RWPE2 (cell line): ENCODE measurements at places on chromosomes 11 and 22.

DNA sequence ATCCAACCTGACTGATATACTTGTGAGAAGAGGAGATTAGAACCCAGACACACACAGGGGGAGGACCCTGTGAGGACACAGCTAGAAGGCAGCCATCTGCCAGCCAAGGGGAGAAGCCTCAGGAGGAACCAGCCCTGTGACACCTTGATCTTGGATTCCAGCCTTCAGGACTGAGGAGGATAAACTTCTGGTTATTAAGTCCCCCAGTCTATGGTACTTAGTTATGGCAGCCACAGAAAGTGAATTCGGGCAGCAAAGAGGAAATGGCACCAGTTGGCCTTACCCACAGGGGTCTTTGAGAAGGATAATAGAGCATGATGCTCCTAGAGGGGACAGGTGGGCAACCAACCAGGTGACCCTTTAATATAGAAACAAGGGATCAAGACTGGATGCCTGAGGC, 49.4 kb downstream of the ASCL2 start:
- DNase-seq, result no peak

- DNase-seq, result no peak
Measured at GRCh38 chr22:42039271-42039670, 31.3 kb downstream of the NAGA start.

GRCh38 chr11:113270080-113270479, 44.3 kb upstream of the TTC12 start:
- DNase-seq, result no peak

- DNase-seq, result no peak
Measured at GRCh38 chr11:110379261-110379660, 50.5 kb upstream of the FDX1 start.

GRCh38 chr11:19781351-19781750, 68.7 kb downstream of the NAV2 start:
- no peak for DNase-seq

DNA sequence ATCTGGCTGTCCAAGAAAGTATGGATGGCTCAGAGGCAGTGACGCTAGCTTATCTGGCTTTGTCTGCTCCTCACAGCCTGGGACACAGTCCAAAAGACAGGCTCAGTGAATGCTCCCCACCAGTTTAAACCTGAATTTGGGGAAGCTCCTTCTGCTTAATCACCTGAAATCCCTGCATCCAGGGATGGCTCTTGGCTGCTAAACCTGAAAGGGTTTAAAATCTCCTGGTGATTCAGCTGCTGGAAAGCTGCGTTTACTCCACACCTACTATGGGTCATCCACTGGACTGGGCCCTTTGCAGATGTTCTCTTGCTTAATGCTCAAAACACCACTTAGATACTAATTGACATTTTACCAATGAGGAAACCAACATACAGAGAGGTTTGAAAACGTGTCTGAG, 302.0 kb upstream of the NARS2 start:
- no peak for DNase-seq

DNA sequence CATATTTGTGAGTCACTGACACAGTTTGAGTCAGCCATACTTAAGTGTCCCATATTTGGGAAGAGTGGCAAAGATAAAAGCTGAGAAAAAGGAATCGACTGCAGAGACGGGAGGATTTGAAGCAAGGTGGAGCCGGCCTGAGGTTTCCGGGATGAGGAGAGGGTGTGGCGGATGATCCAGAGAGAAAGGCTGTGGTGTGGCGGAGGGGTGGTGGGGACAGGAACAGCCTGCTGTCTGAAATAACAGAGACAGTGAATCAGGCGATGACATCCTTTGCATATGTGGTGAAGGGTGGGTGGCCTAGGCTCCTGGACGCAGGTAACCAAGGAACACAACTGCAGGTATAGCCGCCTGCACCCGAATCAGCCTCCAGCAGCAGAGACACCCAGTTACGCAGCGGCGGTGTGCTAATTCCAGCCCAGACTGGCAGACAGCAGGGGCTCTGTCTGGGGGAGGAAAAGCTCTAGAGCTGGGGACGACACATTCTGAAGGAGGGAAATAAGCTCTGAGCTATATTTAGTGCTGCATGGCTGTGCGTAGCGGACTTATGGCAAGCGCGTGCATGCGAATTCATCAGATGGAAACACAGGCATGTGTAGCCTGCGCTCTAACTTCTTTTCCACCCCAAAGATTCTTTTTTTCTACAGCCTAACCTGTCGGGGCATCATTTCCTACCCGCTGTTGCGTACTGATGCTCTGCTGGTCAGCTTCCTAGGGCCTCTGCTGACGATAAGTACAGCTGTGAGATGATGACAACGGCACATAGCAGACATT, 62.7 kb upstream of the BARX2 start:
- DNase-seq, result no peak

- DNase-seq, result no peak
Measured at GRCh38 chr22:17143826-17144225, 15.3 kb downstream of the HDHD5 start.

DNA sequence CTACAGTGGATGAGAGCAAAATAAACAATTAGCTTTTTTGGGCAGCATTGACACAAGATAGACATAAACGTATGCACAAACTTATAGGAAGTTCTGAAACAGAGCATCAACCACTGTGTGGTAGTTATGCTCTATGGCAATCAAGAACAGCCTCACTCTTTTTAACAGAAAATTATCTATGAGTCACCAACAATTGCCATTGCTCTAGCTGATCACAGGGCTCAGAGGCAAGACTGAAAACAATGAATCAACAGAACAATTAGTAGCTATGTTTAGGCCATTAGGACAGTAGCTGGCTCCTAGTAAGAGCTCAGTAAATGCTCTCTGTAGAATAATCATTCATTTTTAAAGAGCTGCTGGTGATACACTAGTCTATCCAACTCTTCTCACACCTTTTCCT, 34.9 kb upstream of the PICALM start:
- DNase-seq, result no peak

GRCh38 chr11:6526411-6527135, 29.5 kb downstream of the DNHD1 start:
- no peak for DNase-seq

DNA sequence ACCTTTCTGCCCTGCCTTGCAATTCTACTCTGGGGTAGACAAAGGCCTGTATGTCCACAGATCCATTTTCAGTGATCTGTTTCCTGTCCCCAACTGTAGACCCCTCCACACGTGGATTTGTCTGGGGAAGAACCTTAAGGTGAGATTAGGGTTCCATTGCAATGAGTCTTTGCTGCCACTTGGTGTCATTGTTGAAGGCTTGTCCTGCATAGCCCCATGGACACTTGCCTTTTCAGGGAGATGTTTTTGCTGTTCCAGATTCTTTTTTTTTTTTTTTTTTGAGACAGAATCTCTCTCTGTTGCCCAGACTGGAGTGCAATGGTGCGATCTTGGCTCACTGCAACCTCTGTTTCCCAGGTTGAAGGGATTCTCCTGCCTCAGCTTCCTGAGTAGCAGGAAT, 21.8 kb downstream of the SERPING1 start:
- no peak for DNase-seq

DNA sequence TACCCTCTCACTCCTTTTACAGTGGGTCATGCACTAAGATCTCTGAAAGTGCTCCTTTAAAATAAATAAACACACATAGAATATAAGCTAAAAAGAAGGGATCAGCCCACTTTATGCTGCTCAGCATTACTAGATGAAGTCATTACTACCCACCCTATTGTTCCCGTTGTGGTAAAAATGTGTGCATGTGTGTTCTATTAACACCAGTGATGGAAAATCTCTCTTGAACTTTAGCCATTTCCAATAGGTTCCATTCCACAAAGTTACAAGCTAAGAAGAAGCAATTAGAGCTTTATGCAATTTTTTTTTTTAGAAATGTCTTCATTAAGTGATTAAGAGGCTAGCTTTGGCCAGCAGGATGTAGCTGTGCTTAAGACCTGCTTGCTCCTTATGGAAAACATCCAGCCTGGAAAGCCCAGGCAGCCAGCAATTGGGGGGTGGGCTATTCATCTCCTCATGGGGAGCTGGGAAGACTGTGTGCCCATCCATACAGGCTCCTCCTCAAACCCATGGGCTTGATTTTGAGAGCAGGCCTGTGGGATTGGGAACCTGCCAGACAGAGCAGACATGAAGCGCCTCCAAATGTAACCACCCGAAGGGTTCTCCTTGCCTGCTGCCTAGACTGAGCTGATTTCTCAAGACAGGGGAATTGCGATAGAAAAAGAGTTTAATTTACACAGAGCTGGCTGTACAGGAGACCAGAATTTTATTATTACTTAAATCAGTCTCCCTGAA, 92.9 kb upstream of the PARVA start:
- no peak for DNase-seq

DNA sequence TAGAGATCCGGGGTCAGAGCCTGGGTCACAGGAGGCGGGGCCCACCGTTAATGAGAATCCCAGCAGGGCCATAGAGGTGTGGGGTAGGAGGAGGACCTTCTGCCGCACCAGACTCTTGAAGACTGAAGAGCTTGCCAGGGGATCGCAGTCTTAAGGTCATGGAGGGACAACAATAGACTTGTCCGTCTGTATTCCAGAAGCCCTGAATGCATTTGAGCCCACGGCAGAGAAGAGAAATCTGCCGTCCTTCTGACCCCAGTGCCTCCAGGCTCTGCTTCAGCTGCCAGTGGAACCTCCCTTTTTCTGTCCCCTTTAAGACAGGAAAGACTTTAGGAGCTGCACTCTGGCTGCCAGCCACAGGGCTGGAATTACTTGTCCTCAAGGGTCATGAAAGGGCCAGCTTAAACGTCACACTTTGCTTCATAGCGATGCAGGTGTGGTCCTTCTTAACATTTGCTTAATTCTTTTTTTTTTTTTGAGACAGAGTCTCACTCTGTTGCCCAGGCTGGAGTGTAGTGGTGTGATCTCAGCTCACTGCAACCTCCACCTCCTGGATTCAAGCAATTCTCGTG, 15.5 kb upstream of the ST3GAL4 start:
- DNase-seq, result peak; percentile 15

DNA sequence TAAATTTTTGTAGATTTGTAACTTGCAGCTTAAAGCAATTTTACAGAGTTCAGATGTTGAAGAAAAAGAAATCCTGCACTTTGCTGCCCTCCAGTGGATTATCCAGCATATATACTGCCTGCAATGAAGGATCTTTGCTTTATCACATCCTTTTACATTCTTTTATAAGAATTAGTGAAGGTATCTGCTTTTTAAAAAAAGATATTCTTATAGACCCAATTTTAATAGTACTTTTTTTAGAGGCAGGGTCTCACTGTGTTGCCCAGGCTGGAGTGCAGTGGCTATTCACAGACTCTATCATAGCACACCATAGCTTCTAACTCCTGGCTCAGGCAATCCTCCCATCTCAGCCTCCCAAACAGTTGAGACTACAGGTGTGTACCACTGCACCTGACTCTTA, 60.7 kb downstream of the TTC17 start:
- no peak for DNase-seq

- DNase-seq, result no peak
Measured at GRCh38 chr22:44449061-44449682, 48.9 kb downstream of the RTL6 start.

DNA sequence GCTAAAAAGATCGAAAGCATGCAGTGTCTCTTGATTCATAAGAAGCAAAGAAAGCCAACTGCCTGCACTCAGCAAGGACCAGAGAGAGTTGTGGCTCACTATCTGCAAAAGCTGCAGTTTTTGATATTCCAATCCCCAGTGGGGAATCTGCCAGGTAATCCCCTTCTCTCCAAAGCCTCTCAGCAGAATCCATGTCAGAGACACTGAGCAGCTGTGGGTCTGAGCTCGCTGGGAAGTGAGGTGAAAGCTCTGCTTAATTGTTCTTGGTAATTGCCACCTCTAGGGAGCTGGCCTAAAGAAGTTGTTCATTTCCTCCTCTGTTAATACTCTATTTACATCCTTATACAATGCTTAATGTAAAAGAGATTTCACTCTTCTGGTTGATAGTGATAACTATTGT, 261.3 kb upstream of the LRRC4C start:
- DNase-seq, result no peak

DNA sequence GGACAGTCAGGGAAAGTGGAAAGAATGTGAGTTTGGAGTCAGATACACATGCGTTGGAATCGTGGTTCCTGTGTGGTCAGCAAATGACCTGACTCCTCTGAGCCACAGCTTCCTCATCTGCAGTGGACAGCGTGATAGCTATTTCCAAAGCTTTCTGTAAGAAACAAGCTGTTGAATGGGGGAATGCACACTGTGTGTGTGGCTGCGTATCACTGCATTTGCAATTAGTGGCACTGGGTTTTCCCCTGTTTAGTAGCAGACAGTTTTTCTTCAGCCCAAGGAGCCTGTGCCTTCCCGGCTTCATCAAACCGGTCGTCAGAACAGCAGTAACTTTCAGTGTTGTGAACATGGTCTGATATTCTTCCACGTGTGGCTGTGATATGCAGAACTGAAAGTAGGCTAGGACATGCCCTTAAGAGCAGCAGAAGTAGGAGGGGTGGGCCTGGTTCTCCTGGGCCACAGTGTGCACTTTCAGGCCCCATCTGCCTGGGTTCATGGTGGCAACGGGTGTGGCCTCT, 121.5 kb downstream of the RRAS2 start:
- DNase-seq, result no peak

DNA sequence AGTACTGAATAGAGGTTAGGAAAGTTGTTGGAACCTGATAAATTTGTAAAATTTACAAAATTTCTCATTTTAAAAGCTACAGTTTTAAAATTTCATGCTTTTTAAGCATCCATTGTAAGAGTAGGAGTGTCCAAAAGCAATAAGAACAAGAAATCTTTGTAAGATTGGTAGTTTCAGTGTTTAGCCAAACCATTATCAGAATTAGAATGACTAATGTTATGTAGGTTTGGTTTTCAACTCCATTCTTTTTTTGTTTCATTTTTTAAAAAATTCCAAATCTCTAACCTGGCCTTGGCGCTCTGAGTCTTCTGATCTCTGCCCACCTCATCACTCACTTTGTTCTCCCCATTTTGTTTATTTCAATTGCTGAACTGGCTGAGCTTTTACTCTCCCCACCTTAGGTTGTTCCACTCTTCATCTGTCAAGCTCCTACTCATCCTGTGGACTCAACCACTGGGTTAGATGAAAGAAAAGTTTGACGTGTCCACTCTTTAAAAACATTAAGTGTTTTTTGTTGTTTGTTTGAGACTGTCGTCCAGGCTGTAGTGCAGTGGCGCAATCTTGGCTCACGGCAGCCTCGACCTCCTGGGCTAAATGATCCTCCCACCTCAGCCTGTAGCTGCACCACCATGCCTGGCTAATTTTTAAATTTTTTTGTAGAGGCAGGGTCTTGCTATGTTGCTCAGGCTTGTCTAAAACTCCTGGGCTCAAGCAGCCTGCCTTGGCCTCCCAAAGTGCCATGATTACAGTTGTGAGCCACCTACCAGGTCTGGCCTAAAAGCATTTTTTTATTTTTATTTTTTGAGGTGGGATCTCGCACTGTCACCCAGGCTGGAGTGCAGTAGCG, 14.0 kb downstream of the EP300 start:
- DNase-seq, result no peak

DNA sequence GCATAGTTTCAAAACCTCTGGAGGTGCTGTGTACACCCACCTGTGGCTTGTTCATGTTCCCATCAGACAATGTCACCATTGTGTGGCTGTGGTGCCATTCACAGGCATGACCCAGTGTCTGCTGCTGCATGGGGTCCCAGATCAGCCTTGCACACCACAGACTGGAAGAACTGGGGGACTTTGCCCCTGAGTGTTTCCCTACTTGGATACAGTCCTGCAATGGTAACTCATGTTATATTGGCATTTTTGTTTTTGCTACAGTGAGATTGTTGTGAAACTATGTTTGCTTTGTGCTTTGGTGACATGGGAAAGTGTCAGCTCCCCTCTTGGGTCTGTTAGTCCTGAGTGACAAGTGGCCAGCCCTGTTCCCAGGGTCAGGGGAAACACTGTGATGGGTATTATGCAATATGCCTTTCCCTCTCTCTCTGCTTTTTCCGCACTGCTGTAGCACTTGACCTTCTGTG, 108.8 kb downstream of the NAV2 start:
- no peak for DNase-seq
